ENCODE measurements at places on chromosomes 6 and 20. TPM values are rescaled to one million over a fixed set of nuclear protein-coding genes. Genes with fewer than 3 reads are reported as not detected.

BACH2 gene
- total RNA-seq = 2.0 TPM

RIPOR2 gene
- total RNA-seq = 1.1 TPM

GTSF1L gene
- not detected for total RNA-seq

CDH26 gene
- 0.22 TPM for total RNA-seq

PREX1 gene
- total RNA-seq = 9.0 TPM

CEP250 gene
- 35.7 TPM for total RNA-seq

VAPB gene
- total RNA-seq = 50.8 TPM

IRF4 gene
- total RNA-seq = 1.3 TPM

BMP2 gene
- not detected for total RNA-seq
